ENCODE measurements at places on chromosomes 12 and 14.

GRCh38 chr14:75452900-75453816, 25.3 kb downstream of the JDP2 start:
- no peak for DNase-seq

GRCh38 chr12:81257947-81258551, 180.2 kb downstream of the ACSS3 start:
- DNase-seq = peak; percentile 1

DNA sequence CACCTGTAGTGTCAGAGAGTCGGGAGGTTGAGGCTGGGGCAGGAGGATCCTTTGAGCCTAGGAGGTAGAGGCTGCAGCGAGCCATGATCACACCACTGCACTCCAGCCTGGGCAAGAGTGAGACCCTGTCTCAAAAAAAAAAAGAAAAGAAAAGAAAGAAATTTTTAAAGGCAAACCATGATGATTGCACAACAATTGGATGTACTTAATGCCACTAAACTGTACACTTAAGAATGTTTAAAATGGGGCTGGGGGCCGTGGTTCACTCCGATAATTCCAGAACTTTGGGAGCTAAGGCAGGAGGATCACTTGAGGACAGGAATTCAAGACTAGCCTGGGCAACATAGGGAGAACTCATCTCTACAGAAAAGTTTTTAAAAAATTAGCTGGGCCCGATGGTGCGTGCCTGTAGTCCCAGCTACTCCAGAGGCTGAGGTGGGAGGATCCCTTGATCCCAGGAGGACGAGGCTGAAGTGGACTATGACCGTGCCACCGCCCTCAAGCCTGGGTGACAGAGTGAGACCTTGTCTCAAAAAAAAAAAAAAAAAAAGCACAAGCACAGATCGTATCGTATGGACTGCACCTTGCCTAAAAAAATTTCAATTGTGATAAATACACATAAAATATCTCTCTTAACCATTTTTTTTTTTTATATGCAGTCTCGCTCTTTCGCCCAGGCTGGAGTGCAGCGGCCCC, 32.7 kb downstream of the JAG2 start:
- no peak for DNase-seq

DNA sequence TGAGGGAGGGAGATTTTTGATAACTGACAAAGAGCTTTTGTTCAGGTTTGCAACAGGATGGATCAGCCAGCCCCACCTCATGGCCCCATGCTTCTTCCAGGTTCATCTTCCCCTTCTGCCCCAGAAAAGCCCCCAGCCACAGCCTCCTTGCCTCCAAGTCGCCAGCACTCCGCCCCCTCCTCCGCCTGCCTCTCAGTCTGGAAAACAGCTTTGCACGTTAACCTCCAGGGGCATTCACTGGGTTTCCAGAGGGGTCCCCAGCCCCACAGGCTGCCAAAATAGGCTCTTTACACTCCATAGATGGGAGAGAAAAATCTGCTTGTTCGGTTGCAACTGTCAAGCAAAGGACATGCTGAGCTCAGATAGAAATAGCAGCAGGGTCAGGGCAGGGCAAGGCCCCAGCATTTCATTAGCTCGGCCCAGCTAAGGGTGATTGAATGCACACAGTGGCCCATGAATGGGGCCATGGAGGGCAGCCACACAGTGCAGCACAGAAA, 253.6 kb downstream of the ZFP36L1 start:
- no peak for DNase-seq

DNA sequence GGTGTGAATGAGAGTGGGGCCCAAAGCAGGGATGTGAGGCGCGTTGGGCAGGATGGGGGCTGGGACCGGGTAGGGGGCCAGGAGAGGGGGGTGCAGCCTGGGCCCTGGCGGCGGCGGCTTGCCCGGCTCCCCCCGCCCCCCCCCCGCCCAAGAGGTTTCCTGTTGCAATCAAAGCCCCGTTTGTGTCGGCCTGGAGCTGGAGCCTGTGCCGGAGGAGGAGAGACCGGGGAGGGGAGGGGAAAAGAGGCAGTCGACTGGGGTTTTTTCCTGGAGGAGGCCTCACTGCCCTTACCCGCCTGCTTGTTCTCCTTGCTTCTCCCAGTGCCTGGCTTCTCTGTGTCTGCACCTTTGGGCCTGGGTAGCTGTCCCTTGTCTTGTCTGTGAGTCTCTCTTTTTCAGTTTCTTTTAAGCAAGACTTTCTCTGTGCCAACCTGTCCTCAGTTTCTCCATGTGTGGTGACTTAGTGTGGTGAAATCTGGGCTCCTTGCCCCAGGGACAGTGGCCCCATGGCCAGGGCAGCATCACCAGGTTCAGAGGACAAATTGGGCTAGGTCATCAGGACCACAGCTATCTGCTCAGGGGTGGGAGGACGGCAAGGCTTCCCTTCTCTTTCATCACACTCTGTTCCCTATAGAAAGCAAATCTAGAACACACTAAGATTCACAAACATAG, 8.5 kb downstream of the RARG start:
- DNase-seq = no peak

GRCh38 chr14:93073358-93073707, 42.4 kb downstream of the ITPK1 start:
- DNase-seq = no peak

DNA sequence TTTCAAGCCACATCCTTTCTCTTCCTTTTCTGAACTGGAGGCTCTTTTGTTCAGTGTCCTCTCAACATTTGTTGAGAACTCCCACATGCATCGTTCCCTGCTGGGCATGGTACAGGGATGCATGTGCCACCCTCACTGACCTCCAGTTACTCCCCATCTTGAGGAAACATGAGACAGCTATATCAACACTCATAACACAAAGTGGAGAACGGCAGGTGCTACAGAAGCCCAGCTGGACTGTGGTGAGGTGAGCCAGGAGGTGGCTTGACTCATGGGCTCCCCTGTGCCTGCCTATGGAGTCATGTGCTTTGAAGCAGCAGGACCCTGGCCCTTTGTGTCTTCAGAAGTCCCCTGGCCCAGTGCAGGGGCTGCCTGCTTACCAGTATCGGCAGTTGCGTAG, 9.7 kb downstream of the MYH6 start:
- DNase-seq = no peak

GRCh38 chr12:63163541-63163940, 12.5 kb upstream of the AVPR1A start:
- no peak for DNase-seq

GRCh38 chr12:109947521-109947920, 47.4 kb downstream of the TCHP start:
- no peak for DNase-seq

- DNase-seq = no peak
These were observed 54.6 kb downstream of the GTF2A1 start for GRCh38 chr14:81166121-81166520.

- DNase-seq = no peak
These were observed 532.5 kb downstream of the VRK1 start for GRCh38 chr14:97329701-97330100.

- DNase-seq = no peak
These were observed 15.5 kb downstream of the FZD10 start for GRCh38 chr12:130177635-130178242.

DNA sequence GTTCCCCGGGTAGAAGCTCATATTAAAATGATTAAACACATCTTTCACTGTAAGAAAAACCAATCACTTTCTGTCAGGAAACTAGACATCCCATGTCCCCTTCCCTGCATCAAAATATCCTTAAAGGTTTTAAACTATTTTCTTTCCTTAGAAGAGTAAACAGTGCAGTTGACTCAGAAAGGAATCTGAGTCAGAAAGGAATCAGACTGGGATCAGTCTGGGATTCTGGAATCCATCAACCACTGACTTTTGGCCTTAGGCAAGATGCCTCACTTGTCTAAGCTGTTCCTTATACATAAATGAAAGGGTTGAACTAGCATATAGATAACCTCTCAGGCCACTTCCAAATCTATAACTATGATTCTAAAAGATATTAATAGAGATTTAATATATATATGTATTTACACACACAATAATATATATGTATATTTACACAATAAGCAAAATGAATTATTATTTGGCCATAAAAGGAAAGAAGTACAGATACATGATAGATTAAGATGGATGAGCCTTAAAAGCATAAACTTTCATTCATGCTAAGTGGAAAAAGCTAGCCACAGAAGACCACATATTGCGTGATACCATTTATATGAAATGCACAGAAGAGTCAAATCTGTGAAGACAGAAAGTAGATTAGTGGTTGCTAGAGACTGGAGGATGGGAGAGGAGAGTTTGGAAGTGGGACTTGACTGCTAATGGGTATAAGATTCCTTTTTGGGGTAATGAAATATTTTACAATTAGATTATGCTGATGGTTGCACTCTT, 114.4 kb downstream of the SLC38A1 start:
- DNase-seq = no peak

DNA sequence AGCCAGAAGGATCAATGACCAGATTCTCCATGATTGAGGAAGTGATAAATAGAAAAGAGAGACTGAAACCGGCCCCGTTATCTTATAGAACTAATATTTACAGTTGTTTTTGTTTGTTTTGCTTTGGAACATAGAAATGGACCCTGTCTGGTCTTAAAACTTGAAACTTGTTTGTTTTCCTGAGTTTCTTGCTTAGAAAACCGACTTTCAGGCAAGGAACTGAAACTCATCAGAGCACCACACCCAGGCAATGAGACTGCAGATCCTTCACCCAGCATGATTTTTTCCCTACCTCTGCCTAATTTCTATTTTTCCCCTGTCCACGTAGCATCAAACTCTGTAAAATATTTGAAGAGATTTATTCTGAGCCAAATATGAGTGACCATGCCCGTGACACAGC, 10.6 kb upstream of the CLEC12A start:
- no peak for DNase-seq

GRCh38 chr12:69966839-69967238, 141.8 kb downstream of the MYRFL start:
- DNase-seq = no peak

GRCh38 chr14:76920331-76921087, 94.3 kb downstream of the LRRC74A start:
- no peak for DNase-seq

GRCh38 chr12:47493801-47494200, 212.0 kb downstream of the RPAP3 start:
- DNase-seq = no peak

DNA sequence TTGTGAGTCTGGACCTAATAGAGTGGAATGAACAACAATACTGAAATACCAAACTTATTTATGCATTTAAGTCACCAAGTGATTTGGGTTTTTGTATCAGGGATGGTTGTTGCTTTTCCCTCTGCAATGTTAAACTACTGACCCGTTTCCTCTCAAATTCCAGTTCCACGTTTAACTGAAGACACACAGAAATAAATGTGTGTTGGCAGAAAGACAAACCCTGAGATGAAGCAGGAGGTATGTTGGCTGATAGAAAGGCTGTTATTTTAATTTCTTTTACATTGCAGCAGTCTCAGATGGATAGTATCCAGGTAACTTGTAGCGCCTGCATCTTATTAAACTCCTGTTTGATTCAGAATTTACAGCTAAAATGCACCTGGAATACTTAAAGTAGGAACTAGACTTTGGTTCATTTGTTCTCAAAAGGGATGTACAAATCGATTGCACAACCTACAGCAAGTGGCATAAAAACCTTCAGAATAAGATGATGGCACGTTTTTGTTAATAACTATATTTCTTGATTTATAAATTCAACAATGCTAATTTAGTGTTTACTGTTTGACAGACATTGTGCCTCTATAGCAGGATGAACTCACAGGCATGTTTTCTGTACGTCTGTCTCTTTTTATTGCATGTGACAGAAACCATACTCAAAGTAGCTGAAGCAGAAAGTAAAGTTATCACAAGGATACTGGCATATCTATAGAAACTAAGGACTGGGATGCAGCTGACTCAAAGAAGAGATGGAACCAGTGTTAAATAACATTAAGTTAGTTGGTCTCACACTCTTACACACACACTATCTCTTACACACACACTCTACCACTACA, 405.7 kb downstream of the ZFP36L1 start:
- no peak for DNase-seq

- DNase-seq = no peak
These were observed 13.0 kb downstream of the KRT7 start for GRCh38 chr12:52245962-52246569.

DNA sequence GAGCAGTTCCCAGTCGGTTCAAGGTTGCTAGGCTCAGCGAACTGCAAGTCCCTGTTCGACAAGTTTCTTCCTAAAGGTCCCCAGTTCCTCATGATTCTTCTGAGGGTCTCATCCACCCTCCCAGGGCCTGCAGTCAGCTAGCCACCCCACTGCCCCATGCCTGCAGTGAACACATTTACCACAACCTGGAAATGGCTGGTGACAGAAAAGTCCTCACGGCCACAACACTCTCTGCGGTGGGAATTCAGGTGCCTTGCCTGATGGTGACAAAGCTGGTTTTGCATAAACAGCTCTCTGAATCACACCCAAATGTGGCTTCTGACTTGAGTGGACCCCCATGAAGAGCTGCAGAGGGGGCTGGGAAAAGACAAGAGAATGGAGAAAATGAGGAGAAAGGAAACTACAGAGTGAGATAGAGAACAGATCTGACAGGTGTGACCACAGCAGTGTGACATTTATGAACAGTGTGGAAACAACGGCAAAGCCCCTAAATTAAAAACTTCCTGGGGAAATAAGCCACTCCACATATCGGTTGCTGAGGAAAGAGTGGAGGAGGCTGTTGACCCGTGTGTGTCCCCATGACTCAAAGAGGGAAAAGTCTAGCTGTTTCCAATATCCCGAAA, 1.3 kb upstream of the CD27 start:
- DNase-seq = peak; percentile 83

GRCh38 chr14:91219517-91220389, 24.8 kb downstream of the GPR68 start:
- DNase-seq = no peak

DNA sequence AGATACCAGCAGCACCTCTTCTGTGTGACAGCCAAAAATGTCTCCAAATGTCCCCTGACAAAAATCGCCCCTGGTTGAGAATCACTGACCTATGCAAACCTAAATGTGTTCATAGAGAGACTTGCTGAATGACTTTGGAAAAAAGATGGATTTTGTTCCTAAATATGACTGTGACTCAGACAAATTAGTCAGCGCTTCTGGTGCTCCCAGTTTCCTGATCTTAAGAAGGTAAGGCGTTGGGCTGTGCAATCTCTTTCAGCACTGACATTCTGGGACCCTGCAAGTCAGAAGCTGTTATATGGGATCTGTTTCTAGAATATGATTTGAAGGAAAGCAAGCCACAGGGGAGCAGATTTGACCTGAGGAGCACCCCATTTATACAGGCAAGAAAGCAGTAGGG, 90.6 kb upstream of the PWP1 start:
- no peak for DNase-seq
